ENCODE measurements at places on chromosomes 3 and 15. TPM values are rescaled to one million over a fixed set of nuclear protein-coding genes. Genes with fewer than 3 reads are reported as not detected.

The SEMA3G gene
- 33.1 TPM for total RNA-seq

The ATP10A gene
- total RNA-seq, result 16.1 TPM

The ARL6IP5 gene
- total RNA-seq, result 117 TPM

The ZNF660 gene
- total RNA-seq, result not detected

The FBXW12 gene
- not detected for total RNA-seq

The SLC35A5 gene
- 9.7 TPM for total RNA-seq

The ZPLD1 gene
- not detected for total RNA-seq

The PLA2G4E gene
- total RNA-seq, result not detected

The TRH gene
- not detected for total RNA-seq

The WDR53 gene
- 32.3 TPM for total RNA-seq

The IQCH gene
- not detected for total RNA-seq

The ADGRG7 gene
- not detected for total RNA-seq

The SLC9A9 gene
- 47.6 TPM for total RNA-seq

The TMEM108 gene
- not detected for total RNA-seq
